ENCODE measurements at places on chromosomes 12 and 14. TPM values are rescaled to one million over a fixed set of nuclear protein-coding genes. Genes with fewer than 3 reads are reported as not detected.

DNA sequence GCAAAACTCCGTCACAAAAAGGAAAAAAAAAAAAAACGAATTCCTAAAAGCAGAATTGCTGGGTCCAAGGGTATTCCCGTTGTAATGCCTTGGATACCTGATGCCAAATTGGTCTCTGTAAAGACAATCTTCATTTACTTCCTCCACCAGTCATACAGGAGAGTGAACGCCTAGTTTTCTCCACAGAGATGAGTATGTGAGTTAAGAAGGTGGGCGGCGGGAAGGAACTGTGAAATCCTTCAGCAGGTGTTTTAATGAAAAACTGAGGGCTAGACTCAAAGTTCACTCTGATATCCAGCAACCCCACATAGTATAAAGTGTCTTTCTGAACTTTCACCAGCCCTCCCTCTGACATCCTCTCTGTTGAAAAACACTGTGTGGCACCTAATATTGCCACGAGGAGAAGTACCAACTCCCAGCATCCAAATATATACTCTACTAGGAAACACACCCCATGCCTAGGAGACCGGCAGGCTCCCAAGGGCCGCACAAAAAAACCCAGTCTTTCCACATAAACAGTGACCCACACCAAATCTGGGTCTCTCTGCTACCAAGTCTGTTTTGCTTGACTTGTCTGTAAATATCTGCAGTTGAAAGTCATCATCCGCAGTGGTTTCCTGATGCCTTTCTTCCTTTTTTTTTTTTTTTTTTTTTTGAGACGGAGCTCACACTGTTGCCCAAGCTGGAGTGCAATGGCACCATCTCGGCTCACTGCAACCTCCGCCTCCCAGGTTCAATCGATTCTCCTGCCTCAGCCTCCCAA is 30.3 kb upstream of the FOXN3 start:
- no peak for DNase-seq

The HEBP1 gene
- 0.22 TPM for total RNA-seq

DNA sequence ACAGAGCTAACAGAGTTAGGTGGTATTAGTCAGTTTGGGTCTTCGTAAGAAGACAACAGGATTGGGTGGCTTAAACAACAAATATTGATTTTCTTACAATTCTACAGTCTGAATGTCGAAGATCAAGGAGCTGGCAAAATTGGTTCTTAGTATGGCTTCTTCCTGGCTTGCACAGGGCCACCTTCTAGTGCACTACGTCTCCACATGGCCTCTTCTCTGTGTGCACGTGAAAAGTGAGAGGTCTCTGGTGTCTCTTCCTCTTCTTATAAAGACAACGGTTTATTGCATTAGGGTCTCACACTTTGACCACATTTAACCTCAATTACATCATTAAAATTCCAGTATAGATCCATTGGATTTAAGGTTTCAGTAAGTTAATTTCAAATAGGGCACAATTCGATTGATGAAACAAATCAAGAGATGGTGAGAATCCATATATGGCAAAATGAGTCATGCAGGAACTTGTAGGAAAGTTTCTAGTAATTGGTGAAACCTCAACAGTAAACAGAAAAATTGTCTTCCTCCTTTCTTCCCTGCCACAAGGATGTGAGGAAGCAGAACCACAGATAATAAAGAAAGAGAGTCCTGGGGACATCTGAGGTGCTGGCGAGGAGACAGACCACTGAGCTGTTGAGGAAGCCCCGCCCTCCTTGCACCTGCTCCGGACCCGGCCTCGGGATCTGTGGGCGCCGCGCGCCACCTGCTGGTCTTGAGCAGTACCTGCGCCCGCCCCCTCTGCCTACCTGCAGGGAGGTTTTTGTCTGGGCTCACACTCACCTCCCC is 846.7 kb downstream of the TMEM121 start:
- DNase-seq: peak; percentile 83

The GLIPR1L1 gene
- not detected for total RNA-seq

GRCh38 chr12:131345521-131346436 is 365.1 kb upstream of the SFSWAP start:
- DNase-seq: no peak

The GPRC5D gene
- not detected for total RNA-seq

DNA sequence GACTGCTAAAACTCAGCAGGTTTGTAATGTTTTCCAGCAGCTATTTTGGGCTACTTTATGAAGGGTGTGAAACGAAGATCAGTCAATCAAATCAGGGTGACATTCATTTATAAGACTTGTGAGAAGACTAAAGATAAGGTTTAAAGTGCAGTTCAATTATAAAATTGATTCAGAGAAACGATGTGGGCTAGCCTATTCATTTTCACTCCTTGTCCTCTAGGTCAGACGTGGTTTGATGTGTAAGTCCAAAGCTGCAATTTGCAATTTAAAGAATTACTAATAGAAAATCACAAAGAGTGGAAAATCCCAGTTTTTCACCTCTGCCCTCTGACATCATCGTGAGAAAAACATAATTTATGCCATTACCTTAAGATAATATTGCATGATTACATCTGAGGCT is 243.5 kb upstream of the NOVA1 start:
- no peak for DNase-seq

- DNase-seq: no peak
Observed at GRCh38 chr14:91374287-91374878, 43.2 kb downstream of the CCDC88C start.

The RNASE1 gene
- total RNA-seq: not detected

The HOXC9 gene
- total RNA-seq: not detected

The CCDC197 gene
- not detected for total RNA-seq

The LRIG3 gene
- not detected for total RNA-seq

DNA sequence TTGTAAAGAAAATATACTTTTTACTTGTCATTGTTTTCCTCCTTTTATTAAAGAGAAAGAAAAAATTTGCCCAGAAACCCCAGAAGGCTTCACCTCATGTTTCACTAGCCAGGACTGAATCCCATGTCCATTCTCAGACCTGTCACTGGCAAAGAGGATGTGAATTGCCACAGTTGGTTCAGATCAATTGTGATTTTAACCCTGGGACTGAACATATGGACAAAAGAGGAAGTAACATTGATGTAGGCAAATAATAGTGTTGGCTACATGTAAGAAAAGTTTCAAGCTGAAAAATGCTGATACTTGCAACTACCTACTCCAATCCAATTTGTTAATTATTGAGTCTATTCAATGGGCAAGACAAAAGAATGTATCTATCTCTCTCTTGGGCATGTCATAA is 8.6 kb upstream of the CCDC196 start:
- DNase-seq: peak; percentile 54

GRCh38 chr14:54428527-54428926 is 12.6 kb downstream of the CNIH1 start:
- no peak for DNase-seq

The RPGRIP1 gene
- total RNA-seq: not detected

- peak; percentile 83 for DNase-seq
Observed at GRCh38 chr12:120356567-120357030, 12.4 kb downstream of the MSI1 start.

GRCh38 chr14:48723841-48724495 is 862.2 kb downstream of the RPS29 start:
- DNase-seq: no peak

The KRT78 gene
- not detected for total RNA-seq

The TPH2 gene
- total RNA-seq: not detected
